ENCODE measurements at places on chromosomes 5 and 9. TPM values are rescaled to one million over a fixed set of nuclear protein-coding genes. Genes with fewer than 3 reads are reported as not detected.

The SLC34A3 gene
- total RNA-seq = not detected

The CCL19 gene
- total RNA-seq = not detected

The PDE8B gene
- total RNA-seq = not detected

The WNT8A gene
- total RNA-seq = not detected

The NPM1 gene
- total RNA-seq = 1,394 TPM

The C1QTNF2 gene
- not detected for total RNA-seq

The GDA gene
- not detected for total RNA-seq

The PCDHGA2 gene
- total RNA-seq = not detected

The UGT3A1 gene
- not detected for total RNA-seq

The CLIC3 gene
- 3.6 TPM for total RNA-seq

The TUBB4B gene
- 432 TPM for total RNA-seq

The PTPRD gene
- total RNA-seq = not detected

The TMOD1 gene
- 0.16 TPM for total RNA-seq

The SLC25A2 gene
- total RNA-seq = 0.84 TPM

The CDC25C gene
- total RNA-seq = 18.3 TPM

The FOXI1 gene
- not detected for total RNA-seq

The AP3B1 gene
- total RNA-seq = 44.3 TPM

The ADCY2 gene
- not detected for total RNA-seq

The DNM1 gene
- 0.21 TPM for total RNA-seq

The ZNF608 gene
- not detected for total RNA-seq

The SPINK5 gene
- total RNA-seq = not detected

The IFNA17 gene
- not detected for total RNA-seq

The OR1J2 gene
- total RNA-seq = not detected

The DUSP1 gene
- 56.6 TPM for total RNA-seq

The TICAM2 gene
- 0.55 TPM for total RNA-seq

The PCDHGB2 gene
- 0.13 TPM for total RNA-seq

The ITK gene
- total RNA-seq = 254 TPM

The STXBP1 gene
- total RNA-seq = 25.3 TPM

The ANKHD1 gene
- total RNA-seq = 112 TPM

The MARVELD2 gene
- 0.26 TPM for total RNA-seq

The ARID3C gene
- 0.34 TPM for total RNA-seq

The FOXD4L3 gene
- 0.29 TPM for total RNA-seq

The SLCO6A1 gene
- not detected for total RNA-seq

Measured in activated CD8-positive, alpha-beta T cell treated with anti-CD3 and anti-CD28 coated beads, Interleukin-2, amount 10 ng/mL, durations not matched to agents 7 days and 5 days (primary cell).